ENCODE measurements at places on chromosomes 5 and 9.

DNA sequence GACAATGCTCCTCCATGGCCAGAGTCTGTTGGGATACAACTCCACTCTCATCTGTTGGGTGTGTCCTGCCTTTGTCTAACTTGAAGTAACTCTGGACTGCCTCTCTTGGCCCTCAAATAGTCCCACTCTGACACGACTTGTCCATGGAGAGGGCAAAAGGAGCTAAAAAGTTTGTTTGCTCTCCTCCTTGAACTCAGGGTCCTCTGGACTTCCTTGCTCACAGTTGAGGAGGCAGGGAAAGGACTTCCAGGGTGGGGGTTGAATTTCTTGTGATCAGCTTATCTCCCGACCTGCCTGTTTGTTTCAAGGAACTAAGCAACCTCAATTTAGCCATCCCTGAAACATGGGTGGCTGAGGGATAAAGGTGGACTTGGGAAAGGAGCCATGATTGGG lies 11.7 kb downstream of the DNAJB5 start:
- ATAC-seq: no peak

- no peak for ATAC-seq
Observed at GRCh38 chr5:108320231-108320630, 61.7 kb downstream of the FBXL17 start.

- ATAC-seq: no peak
Observed at GRCh38 chr9:117268847-117269446, 145.9 kb downstream of the ASTN2 start.

DNA sequence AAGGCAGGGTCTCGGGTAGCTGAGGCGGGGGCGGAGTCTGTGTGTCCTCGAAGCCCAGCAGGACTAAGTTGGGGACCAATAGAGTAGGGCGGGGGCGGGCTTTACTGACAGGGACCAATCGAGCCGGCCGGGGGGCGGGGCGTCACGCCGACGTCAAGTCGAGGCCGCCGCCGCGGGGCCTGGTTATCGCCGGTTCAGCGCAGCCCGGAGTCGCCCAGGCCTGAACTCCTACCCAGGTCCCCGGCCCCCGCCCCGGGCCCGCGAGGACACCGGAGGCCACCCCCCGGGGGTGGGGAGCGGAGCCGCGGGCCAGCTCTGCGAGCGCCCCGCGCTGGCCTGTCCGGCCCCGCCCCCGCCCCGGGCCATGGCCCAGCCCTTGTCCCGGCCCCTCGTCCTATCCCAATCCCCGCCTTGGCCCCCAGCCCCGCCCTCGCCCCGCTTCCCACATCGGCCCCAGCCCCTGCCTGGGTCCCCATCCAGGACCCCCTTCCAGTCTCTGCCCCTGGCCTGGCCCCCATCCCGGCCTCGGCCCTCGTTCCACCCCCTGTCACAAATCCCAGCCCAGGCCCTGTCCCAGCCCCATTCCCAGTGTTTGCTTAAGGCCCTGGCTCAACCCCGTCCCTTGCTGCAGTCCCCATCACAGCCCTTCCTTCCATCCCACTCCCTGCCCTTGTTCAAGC lies at the start of gene TMEM8B:
Gene TMEM8B (plus strand): TSS at position 145 of the 680 bp plus-strand sequence. CDS start 220 bp downstream, at position 365.
- peak; percentile 92 for ATAC-seq

DNA sequence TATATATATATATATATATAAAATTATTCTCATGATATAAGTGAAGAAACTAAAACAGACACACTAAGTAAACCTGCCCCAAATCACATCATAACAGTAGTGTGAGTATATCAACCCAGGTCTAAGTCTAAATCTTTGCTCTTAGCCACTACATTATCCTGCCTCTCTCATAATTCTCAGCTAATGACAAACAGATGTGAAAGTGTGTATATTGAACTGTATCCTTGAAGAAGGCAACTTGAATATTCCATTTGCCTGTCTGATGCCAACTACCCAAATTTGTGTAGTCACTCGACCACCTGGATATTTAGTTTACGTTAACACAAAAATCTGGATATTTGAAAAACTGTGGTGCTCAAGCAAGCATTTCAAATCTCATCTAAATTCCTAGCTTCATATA lies 97.4 kb downstream of the PPP2R2B start:
- peak; percentile 70 for ATAC-seq

- ATAC-seq: no peak
Observed at GRCh38 chr5:39461007-39461682, 36.4 kb upstream of the DAB2 start.

DNA sequence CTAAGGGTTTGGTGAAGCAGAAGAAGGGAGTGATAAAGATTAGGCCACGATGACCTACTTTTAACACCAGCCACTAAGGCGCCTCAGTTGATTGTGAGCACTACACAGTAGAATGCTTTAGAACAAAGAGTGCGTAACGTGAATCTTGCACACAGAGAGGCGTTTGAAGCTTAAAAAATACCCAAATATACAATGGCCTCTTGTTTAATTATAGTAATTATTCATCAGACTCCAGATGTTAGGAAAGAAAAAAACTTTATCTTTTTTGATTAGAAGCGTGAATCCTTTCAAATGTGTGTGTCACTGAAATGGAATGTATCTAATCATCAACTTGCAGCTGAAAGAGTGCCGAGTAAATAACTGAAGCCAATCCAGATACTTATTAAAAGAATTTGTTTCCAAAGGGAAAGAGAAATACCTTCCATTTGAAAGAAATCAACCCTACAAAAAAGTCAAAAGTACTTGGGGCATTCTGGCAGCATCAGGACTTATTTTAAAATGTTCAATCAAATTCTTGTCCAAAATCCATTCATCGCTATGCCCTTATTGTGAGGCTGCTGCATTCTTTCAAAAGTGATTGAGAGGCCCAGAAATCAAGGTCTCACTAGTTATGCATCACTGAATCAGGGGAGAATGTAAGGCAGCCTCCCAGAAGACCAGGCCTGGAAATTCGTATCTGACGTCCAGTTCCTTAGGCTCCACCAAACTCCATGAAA lies 337.5 kb downstream of the ZNF608 start:
- no peak for ATAC-seq

GRCh38 chr5:1322036-1322900 lies 22.6 kb downstream of the CLPTM1L start:
- no peak for ATAC-seq

DNA sequence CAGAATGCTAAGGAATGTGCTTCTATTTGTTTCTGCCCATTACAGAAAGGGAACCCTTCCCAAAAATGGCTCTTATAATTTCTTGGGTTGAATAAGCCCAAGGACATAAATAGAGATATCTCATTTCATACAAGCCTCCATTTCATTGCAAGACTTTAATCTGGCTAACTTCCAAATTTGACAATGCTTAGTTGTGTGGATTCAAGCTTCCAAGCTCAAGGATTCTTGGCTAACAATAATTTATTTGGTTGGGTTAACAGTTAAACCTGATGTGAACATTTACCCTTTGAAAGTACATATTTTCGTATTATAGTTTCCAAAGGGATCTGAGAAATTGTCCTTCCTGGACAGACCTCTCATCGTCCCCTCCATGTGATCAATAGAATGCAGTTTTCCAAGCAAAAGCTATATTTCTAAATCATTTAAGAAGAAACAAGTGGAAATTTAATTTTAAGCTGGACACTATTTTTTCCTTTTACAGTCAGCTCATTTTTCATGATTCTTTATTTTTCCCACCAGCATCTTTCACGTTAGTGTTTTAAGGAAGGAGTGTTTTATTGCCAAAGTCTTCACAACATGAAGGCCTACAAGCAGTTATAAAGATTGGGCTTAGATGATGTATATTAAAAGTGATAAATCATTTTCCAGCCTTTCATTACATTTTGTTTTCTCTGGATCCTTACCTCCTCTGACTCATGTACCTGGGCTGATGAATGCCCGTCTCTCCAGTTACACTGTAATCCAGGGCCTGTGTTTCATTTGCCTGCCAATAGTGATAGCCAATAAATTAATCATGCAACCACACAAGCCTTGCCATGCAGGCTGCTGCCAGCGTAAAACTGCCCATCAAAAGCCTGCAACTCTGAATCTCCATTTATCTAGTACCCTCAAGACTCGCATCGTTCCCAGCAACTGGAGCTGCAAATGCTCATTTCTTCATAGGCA lies 176.7 kb downstream of the NTRK2 start:
- no peak for ATAC-seq

GRCh38 chr5:176660530-176660859 lies 13.2 kb downstream of the TSPAN17 start:
- ATAC-seq: peak; percentile 18

DNA sequence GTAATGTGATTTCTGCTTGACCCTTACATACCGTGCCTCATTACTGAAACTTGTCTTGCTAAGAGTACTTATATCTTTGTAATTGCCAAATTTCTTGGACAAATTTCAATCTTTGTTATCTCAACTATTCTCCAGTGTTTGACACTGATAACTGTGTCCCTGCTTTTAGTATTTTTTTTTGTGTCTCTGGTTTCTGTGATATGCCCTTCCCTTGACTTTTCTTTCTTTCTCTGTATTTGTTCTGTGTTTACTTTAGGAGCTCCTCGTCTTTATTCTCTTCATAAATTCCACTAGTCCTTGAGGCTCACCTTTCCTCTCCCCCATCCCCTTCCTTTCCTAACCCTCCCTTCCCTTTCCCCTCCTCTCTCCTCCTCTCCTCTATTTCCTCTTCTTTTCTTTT lies 123.7 kb upstream of the FBXL17 start:
- ATAC-seq: no peak

GRCh38 chr9:124084087-124084486 lies 72.5 kb downstream of the LHX2 start:
- ATAC-seq: no peak

- ATAC-seq: no peak
Observed at GRCh38 chr5:124849774-124850173, 103.3 kb upstream of the ZNF608 start.

GRCh38 chr5:97531549-97531948 lies 348.5 kb upstream of the RIOK2 start:
- ATAC-seq: no peak

DNA sequence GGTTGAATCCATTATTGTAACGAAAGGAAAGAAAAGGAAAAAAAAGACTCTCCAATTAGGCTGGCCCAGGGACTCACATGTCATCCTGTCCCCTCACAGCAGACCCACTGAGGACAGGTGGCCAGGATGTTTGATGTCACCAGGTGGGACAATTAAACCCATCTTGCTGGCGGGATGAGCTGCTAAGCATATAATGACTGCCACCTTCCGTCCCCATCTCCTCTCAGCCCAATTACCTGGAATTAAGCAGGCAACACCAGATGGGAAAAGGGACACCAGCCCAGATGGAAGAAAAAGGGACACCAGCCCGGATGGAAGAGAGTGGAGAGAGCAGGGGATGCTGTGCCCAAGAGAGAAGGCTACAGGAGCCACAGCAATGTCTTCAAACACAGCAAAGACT lies 116.6 kb upstream of the SARDH start:
- ATAC-seq: no peak

GRCh38 chr5:82319651-82320376 lies 41.7 kb upstream of the RPS23 start:
- ATAC-seq: peak; percentile 77

DNA sequence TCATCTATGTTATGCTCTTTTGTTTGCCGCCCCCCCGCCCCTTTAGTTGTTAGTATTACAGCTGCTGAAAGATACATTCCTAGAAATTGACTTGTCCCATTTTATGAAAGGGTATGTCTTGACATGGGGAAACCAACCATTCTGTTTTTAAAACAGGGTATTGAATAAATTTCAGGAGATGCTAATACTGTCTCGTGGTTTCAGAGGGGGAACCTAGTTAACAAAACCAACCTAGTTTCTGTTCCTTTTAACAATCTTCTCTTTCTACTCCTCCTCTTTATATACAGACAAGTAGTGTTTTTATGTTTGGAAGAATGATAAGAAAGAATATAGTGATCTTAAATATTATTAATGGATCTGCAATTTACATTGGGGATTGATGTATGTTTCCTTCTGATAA lies 3.5 kb downstream of the PIP5K1B start:
- no peak for ATAC-seq

DNA sequence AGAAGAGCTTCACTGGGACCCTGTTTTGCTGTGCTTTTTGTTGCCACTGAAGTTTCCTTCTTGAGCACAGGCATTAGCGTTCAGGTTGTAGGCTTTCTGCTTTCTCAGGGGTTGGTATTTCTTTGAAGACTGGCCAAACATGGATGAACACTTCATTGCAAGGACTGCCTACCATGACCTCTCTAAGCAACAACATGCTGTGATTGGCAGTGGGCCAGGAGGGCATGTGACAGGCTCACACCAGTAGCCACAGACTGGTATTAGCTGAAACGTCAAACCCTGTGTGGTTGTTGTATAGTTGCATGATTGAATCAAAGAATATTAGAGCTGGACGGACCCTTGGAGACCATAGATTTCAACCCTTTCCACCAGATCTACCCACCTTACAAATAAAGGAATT lies 20.0 kb upstream of the MLANA start:
- no peak for ATAC-seq

- no peak for ATAC-seq
Observed at GRCh38 chr9:37255187-37255586, 134.8 kb downstream of the ZCCHC7 start.

DNA sequence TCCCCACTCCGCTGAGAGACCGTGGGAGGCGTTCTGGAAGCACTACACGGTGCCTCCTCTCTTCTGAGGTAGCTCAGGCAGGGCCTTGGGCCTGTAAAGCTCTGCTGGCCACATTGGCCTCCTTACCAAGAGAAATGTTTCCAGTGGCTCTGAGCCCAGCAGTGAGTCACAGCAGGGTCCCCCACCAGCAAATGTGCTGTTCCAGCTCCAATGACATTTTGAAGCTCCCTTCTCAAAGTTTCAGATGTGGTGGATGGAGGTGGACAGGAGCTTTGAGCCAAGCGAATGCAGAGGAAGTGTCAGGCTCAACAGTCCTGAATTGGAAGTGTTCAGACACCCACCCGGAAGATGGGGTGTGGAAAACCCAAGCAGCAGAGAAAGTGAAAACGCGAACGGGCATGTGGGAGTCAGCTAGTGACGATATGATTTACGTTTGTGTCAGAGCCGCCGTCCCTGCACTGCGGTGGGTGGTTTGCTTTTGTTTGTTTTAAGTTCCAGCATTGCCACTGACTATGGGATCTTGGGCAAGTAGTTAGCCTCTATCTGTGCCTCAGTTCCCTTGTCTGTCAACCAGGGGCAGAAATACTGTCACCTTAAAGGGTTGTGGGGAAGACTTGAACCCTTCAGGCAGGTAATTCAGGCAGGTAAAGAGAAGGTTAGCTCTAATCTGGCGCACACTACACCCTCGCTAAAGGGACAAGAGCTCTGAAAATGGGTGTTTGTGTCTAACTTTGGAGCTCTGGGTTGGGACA lies 38.2 kb downstream of the C5orf15 start:
- no peak for ATAC-seq

DNA sequence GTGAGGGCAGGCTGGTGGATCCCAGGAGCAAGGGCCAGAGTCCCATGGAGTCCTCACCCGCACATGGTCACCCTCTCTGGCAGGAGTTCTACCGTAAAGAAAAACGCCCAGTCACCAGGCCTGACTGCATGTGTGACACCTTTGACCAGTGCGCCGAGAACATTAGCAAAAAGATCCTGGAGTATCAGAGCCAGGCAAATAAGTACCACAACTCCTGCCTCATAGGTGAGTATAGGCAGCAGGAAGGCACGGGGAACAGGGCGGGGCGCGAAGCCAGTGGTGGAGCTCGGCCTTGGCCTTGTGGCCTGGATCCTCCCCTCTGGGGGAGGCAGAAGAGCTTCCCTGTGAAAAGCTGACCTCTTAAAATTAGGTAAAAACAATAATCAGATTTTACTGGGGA lies 45.4 kb upstream of the TDRD7 start:
- no peak for ATAC-seq

All from SK-N-SH treated with all-trans-retinoic acid at 6 μM for 48 hours (cell line).